A549 treated with GW870086 at 1 μM for 4 hours (cell line): ENCODE measurements at places on chromosomes 6 and 20. TPM values are rescaled to one million over a fixed set of nuclear protein-coding genes. Genes with fewer than 3 reads are reported as not detected.

The PARD6B gene
- 2.6 to 3.5 TPM (median 3.2 TPM) in 5 replicates for total RNA-seq

The SLC2A10 gene
- total RNA-seq = not detected in 5 replicates

The ZNF311 gene
- total RNA-seq = 0.09 to 0.27 TPM (median 0.16 TPM) in 5 replicates

The MYBL2 gene
- 68.0 to 83.7 TPM (median 78.8 TPM) in 5 replicates for total RNA-seq

The SYTL3 gene
- total RNA-seq = 1.1 to 1.5 TPM (median 1.3 TPM) in 5 replicates

The MYB gene
- total RNA-seq = 0.50 to 1.2 TPM (median 0.83 TPM) in 5 replicates

The LY6G6C gene
- 0.14 TPM in 1 of 5 replicates, not detected in the others for total RNA-seq
